Activated naive CD8-positive, alpha-beta T cell treated with anti-CD3 and anti-CD28 coated beads, Interleukin-2, amount 10 ng/mL, durations not matched to agents 7 days and 5 days (primary cell): ENCODE measurements at places on chromosomes 4 and X. TPM values are rescaled to one million over a fixed set of nuclear protein-coding genes. Genes with fewer than 3 reads are reported as not detected.

Gene TMEM156
- 14.9 TPM for total RNA-seq

Gene ABCG2
- total RNA-seq: 0.54 TPM

Gene IL15
- total RNA-seq: 3.3 TPM

Gene FAM199X
- total RNA-seq: 13.4 TPM

Gene MID1
- 0.11 TPM for total RNA-seq

Gene AGTR2
- total RNA-seq: not detected

Gene MANBA
- 23.8 TPM for total RNA-seq

DNA sequence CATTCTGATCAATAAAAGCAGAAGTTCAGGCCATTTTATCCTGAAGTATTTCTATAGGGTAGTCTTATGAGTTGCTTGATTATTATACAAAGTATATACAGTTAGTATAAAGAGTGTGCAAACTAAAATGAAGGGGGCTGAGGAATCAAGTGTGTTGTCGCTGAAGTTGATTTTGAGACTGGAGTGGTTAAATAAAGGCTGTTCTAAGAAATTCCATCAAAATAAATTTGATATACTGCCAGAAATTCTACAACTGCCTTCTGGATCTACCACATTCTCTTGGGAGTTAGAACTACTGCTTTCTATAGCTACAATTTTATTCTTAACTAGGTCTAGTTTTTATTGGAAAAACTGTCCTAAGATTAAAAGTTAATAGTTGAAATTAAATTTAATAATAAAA, 12.4 kb downstream of the EDNRA start:
- no peak for DNase-seq

GRCh38 chrX:71650333-71650969, 16.9 kb upstream of the LOC101059915 start:
- no peak for DNase-seq

DNA sequence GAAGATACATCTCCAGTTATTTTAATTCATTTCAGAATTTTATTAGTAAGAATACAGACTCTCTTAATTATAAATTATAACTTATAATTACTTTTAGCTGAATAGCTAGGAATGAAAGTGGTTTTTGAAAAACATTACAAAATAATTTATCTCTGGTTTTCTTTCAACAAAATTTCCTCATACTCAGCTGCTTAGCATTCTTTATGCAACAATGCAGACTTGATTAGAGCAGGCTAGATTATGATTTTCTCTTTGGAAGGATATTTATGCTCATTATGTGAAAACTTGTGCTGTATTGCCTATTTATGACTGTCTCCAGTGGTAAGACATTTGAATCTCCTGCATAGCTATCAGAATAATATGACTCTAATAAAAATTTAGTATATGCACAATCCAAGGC, 2023.7 kb downstream of the C4orf33 start:
- DNase-seq: no peak

DNA sequence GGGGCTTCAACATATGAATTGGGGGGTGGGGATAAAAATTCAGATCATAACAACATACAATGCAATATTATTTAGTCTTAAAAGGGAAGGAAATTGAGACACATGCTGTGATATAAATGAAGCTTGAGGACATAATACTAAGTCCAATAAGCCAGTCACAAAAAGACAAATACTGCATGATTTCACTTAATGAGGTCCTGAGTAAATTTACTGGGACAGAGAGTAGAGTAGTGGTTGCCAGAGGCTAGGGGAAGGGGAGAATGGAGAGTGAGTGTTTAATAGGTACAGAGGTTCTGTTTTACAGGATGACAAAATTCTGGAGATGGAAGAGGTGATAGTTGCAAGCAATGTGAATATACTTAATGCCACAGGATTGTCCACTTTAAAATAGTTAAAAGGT, 89.2 kb upstream of the RAPGEF2 start:
- DNase-seq: no peak

DNA sequence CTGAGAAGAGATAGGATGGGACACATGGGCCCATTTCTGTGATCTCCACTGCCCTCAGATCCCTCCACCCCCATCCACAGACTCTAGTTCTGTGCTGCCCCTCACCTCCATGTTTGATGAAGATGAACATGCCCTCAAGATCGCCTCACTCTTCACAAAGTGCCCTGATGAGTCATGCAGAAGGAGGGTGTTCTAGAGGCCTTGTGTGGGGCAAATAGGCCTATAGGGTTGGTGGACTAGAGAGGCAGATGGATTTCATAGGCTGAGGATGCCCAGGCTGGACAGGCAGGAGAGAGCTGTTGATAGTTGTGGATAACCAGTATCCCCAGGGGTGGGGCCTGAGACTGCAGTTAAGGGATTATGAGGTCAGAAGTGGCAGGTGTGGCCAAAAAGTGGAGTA, at the start of gene CXorf65:
CXorf65 (minus strand) TSS at position 314 of the 400 bp plus-strand sequence; CDS start at position 130, 184 bp downstream.
- DNase-seq: no peak

- DNase-seq: no peak
These were observed 71.5 kb downstream of the SLC16A2 start for GRCh38 chrX:74492720-74493201.

DNA sequence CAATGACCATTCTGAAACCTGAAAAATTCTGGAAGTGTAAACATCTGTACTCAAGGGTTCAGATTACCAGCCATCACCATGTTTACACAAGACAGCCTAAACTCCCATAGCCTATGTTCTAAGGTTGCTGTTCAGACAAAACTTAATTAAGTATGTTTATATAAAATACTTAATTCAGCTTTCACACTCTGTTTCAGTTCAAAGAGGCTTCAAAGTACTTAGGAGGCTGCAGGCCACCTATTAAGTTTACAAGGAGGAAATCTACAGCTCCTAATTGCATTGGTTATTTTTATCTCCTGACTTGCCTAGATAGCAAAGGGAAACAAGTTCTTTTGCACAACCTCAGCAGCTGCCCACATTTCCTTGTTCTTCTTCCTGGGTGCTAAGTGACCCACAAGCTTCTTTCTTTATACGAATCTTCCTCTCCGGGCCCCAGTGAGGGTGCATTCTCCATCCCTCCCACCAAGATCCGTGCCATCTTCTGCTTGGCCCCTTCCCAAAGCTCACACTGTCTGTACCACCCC, 2.0 kb downstream of the GAK start:
- no peak for DNase-seq

DNA sequence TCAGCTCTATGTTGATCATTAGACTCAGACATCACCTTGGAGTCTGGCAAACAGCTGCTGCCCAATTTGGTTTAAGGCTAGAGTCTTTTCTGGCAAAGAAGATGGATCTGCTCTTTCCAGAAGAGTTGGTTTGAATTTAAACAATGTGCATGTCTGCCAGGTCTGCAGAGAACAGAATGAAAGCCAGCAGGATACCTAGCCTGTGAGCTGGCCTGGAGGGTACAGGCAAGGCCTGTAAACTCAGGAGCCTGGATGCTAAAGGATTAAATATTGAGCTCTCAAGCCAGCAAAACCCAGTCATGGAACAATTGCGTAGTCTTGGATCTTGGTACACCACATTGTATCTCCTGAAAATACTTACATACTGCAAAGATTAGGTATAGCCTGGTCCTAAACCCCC, 15.6 kb upstream of the PDLIM3 start:
- DNase-seq: no peak

GRCh38 chr4:110170861-110171260, 27.6 kb downstream of the ELOVL6 start:
- DNase-seq: no peak

DNA sequence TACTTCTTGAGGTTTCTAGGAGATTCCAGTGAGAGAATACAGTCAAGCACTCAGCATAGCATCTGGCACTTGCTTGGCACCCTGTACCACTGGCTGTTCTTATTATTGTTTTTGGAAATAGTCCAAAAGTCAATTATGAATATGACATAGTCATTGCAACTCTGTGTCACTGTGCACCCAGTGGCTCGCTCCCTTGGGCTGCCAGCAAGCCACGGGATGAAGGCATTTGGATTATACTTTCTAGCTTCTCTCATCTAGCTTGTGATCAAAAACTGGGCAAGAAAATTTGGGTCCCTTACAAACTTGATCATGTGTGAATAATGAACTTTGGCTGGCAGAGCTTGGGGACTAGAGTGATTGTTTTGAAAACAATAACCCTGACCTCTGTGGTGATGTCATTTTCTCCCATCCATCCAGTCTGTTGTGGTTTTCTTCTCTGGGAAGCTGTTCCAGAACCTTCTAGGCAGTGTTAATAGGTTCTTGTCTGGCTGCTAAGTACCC, 32.7 kb upstream of the LIMCH1 start:
- no peak for DNase-seq

DNA sequence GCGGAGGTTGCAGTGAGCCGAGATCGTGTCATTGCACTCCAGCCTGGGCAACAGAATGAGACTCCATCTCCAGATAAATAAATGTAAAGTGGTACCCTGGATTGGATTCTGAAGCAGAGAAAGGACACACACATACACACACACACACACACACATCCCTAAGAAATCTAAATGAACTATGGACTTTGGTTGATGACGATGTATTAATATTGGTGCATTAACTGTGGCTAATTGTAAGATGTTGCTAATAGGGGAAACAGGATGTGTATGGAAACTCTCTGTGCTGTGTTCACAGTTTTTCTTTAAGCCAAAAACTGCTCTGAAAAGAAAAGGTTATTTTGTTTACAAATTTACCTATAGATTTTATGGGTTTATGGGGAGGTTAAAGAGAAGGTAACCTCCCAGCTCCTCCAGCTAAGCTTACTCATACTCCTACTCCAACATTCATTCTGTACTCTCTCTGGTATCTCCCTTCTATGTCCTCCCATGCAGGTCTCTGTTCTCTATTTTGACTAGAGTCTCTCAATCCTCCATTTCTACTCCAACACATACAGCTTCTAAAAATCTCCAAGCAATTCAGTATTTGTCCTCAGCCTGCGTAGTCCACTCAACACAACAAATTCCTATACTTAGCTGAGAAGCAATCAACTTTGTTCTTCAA, 46.5 kb upstream of the RELL1 start:
- no peak for DNase-seq

DNA sequence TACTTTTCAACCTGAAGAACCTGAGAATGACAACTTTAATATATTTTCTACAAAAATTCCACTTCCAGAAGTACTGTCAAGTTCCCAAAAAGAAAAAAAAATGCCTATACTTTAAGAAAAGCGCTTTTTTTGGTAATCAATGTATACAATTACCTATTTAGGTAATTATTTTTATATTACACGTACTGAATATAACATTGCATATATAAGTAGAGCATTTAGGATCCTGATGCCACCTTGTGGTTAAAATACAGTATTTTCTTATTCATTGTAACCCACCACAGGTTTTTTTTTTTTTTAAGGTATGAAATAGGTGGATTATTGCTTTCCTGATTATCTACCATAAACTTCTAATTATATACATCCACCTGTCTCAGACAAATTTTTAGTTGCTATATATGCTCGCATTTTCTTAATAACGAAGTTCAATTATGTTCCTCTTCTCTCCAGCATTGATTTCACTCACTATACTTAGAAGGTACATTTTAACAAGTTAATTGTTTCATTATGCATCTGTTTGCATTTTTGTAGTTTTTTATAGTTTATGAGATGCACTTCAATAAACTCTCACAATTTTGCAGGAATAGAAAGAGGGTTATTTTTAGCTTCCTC, 5.2 kb downstream of the MAP9 start:
- no peak for DNase-seq

DNA sequence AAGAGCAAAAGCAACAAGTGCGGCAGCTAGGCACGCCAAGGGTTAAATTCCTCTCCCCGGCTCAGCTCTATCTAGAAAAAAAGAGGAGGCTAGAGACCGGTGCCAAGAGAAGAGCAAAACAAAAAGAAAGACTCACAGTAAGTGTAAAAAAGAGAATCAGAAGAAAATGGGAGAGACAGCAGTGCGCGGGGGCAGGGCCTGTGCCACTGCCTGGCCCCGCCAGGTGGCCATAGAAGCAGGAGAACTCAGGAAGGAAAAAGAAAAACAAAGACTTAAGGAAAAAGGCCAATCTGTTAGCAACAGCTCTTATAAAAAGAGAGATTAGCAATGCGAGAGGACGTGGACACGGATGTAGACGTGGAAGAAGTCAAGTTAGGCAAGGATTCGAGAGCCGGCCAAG, 3.2 kb downstream of the ACOX3 start:
- no peak for DNase-seq

- no peak for DNase-seq
These were observed 41.2 kb downstream of the RELL1 start for GRCh38 chr4:37644962-37645361.
